Body of pancreas (tissue), 4 donors: ENCODE measurements at places on chromosomes 3 and 15.
A peak's percentile ranks its signal among the peaks of the same experiment; 100 is the strongest.

- DNase-seq = peak; percentile 55
Measured at GRCh38 chr3:169148448-169149348, 514.8 kb downstream of the MECOM start.

DNA sequence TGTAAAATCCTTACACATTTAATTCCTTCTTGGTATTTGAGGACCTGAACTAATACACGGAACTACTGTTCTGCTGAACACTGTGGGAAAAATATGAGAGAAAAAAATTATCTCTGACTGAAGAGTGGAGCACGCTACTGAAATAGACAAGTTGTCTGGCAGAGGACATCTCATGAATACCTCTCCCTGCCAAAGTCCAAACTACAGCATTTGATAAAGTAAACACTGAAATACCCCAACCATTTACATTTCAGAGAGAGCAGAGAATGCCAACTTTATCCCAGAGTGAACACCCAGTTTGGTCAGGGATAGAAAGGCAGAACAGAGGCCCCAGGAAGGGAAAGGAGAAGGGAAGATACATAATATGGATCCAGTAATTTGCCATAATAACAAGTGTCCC, 920.7 kb downstream of the SQOR start:
- no peak for DNase-seq

DNA sequence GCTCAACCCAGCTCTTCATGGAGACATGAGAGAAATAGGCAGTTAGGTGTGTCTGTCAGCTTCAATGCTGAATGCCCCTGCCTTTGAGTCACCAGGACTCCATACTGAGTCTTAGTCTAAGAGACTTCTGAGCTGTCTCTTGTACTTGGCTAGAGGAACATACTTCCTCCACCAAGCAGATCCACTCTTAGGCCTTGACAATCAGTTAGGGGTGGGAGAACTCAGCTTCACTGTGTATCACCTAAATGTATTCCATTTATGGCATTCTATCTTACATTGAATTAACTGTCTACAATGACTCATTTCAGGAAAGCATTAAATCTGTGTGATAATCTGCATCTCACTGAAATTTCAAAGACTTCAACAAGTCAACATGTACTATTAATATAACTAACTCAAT, 66.0 kb downstream of the STAC start:
- DNase-seq = no peak

GRCh38 chr15:42712584-42712983, 24.3 kb downstream of the CDAN1 start:
- DNase-seq = no peak

- peak; percentile 30 for DNase-seq
Measured at GRCh38 chr3:161372321-161373260, 1.3 kb upstream of the SPTSSB start.

GRCh38 chr3:46897829-46898320, 20.4 kb downstream of the PTH1R start:
- no peak for DNase-seq

GRCh38 chr3:66488492-66488891, 12.3 kb downstream of the LRIG1 start:
- no peak for DNase-seq

DNA sequence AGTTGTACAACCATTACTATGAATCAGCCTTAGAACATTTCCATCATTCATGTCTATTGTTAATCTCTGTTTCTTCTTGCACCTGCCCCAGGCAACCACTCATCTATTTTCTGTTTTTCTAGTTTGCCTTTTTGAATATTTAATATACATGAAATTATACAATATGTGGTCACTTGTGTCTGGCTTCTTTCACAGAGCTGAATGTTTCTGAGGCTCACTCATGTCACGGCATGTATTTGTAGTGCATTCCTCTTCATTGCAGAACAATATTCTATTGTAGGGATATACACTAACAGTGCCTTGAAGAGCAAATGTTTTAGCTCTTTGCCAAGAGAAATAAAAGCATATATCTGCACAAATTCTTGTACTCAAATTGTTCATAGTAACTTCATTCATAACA, 32.9 kb downstream of the CERS3 start:
- no peak for DNase-seq

GRCh38 chr3:116849261-116849688, 139.7 kb downstream of the TUSC7 start:
- DNase-seq = no peak

GRCh38 chr15:23663232-23663631, 15.6 kb upstream of the MAGEL2 start:
- DNase-seq = no peak

DNA sequence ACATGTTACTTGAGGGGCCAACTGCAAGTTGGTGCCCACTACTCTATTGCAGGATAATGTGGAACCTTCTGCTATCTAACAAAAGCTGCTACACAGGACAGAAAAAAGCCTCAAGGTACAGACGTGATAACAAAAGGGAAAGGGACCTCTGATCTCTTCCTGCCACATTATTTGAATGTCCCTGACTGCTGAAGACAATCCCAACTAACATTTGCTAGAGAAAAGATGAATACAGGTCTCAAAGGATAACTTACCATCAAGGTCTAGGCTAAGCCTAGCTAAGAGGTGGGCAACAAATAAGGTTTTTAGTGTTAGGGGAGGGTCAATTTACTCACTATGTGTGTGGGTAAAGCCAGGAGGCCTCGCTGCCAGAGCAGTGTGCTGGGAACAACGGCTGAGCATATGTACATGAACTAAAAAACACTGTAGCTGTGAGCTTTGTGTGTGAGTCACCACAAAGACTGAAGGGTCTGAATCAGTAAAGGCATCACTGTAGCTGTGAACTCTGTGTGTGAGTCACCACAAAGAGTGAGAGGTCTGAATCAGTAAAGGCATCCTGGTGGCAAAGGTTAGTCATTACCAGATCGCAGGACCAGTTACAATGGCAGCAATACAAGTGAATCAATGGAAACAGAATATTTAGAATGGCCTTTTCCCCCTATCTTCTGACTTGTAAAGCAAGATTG, 111.7 kb downstream of the LMLN start:
- DNase-seq = no peak

DNA sequence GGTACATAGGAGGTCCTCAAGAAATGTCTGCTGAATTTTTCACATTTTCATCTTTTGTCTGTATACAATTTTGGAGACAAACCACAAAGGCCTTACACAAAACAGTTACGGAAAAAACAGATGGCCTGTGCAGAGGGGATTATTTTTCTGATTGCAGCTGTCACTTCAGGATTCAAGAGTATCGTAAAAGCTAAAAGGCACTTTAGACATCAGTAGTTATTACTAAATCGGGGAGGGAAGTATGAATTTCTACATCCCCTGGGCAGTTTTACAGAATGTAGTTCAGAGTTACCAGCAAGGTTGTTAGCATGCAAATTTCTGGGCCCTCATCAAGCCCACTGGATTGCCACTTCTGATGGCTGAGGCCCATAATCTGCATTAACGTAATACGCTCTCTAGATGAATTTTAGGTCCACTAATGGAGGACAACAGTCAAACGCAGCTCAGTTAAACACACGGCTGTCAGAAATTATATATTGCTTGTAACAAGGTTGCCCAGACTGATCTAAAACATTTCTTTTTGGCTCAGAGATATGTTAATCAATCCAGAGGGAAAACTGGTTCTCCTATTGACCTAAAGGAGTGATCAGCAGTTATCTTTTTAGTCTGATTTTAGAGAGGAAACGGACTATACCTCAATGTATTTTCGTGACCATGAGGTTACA, 1.1 kb downstream of the RIOX2 start:
- DNase-seq = no peak

DNA sequence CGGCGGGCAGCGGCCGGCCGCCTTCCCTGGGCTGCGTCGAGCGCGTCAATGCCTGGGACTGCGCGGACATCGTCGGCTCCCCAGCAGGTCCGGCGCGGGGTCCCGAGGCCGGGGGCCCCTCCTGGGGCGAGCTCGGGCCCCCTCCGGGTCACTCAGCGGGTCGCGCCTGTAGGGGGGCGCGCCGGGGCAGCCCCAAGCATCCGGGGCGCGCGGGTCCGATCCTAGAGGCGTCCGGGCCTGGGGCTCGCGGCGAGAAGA, 725 bp downstream of the TLE3 start:
- no peak for DNase-seq

- DNase-seq = no peak
Measured at GRCh38 chr3:181572432-181572831, 139.3 kb upstream of the SOX2 start.

DNA sequence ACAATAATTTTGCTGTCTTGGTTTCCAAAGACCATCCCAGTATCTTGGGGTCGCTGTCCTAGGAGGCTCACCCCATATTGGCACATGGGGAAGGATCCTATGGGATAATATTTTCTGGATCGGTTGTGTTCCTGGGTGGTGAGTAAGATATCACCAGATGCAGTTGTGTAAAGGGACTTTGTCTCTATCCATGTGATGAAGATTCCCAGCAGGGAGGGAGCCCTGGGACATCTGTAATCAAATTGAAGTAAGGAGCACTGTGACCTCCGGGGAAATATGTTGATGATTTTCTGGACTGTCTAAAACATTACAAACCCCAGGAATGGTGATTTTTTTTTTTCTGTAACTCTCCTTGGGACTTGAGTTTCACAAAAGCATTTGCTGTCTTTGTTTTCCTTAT, 36.2 kb upstream of the LRTM1 start:
- no peak for DNase-seq

DNA sequence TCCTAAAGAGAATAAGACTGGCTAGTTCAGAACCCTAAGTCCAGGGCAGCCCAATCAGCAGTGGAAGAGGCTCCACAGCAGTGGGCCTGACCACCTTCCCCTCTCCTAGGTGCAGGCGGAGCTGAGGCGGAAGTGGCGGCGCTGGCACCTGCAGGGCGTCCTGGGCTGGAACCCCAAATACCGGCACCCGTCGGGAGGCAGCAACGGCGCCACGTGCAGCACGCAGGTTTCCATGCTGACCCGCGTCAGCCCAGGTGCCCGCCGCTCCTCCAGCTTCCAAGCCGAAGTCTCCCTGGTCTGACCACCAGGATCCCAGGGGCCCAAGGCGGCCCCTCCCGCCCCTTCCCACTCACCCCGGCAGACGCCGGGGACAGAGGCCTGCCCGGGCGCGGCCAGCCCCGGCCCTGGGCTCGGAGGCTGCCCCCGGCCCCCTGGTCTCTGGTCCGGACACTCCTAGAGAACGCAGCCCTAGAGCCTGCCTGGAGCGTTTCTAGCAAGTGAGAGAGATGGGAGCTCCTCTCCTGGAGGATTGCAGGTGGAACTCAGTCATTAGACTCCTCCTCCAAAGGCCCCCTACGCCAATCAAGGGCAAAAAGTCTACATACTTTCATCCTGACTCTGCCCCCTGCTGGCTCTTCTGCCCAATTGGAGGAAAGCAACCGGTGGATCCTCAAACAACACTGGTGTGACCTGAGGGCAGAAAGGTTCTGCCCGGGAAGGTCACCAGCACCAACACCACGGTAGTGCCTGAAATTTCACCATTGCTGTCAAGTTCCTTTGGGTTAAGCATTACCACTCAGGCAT, 33.7 kb downstream of the VIPR1 start:
- DNase-seq = peak; percentile 33

DNA sequence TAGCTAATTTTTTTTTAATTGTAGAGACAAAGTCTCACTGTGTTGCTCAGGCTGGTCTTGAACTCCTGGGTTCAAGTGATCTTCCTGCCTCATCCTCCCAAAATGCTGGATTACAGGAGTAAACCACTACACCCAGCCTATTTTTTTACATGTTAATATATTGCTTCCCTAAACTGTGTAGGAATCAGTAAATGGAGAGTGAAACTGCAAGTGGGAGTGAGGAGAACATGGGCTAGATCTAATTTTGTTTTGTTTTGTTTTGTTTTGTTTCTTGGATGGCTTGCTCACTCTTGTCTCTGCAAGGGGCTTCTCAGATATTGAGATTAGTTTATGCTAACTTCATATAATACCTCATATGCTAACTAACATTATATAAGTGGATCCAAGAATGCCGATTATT, 31.5 kb downstream of the PARP15 start:
- DNase-seq = no peak

GRCh38 chr15:60721707-60722106, 242.8 kb upstream of the ICE2 start:
- DNase-seq = no peak

DNA sequence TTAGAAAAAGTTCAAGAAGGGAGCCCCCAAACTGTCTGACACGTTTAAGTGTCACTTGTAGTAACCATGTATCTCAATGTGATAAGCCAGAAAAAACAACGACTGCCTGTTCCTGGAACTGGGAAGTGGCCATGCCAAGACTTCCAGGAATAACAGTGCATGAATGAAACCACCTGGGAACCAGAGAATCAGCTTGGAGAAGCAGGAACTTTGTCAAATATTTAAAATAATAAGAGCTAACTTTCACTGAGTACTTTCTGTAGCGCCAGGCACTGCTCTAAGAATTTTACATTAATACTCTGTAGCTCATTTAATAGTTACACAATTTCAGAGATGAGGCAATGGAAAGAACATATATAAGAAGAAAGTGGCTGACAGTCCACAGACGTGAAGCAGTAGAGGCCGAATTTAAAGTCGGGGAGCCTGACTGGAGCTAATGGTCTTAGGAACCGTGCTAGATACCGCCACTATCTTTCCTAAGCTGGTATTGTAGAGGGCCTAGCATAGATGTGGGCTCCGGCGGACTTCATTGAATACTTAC, 876 bp downstream of the PLSCR1 start:
- DNase-seq = peak; percentile 52

DNA sequence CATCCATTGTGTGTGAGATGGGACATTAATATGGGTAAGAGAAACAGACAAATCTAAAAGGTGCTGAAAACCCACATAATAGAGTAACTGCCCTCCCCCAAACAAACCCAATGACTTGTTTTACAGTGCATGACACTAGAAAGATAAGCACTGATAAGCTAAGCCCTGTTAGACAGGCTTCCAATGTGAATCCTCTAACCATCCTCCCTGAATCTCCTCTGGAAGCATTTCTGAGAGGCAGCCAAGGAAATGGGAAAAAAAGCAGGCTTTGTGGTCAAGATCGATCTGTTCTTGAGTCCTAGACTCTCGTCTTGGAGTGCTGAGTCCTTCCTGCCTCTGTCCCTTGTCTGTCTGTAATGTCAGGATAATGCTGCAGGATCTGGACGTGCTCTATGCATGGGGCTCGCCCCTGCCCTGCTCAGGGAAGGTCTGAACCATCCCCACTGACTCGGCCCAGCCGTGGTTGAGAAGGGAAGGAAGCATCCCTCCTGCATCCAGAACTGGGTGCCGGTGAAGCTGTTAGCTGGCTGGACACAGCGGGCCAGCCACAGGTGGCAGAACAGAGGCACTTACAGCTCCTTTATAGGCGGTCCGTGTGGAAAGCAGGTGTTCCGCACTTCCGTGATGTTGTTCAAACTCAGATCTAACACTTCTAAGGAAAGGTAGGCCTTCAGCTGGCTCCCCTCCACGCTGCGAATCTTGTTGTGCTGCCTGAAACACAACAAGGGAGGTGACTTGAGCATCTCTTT, 84.1 kb downstream of the LRIG1 start:
- DNase-seq = no peak

GRCh38 chr15:33284336-33284735, 26.4 kb upstream of the RYR3 start:
- no peak for DNase-seq

GRCh38 chr15:31803388-31803884, 226.9 kb upstream of the CHRNA7 start:
- no peak for DNase-seq
